Glutamatergic neuron (in vitro differentiated cells): ENCODE measurements at places on chromosomes 5 and 9. TPM values are rescaled to one million over a fixed set of nuclear protein-coding genes. Genes with fewer than 3 reads are reported as not detected.
A peak's percentile ranks its signal among the peaks of the same experiment; 100 is the strongest.

ITGA1 gene
- total RNA-seq = 0.96 TPM

GRCh38 chr9:13705918-13706317 lies 426.4 kb upstream of the MPDZ start:
- no peak for DNase-seq
- no peaks in the 10 kb centered on the region for H3K36me3 ChIP-seq
- peak overlapping the region; percentile 9 for H3K4me3 ChIP-seq

CDC23 gene
- 28.9 TPM for total RNA-seq

PMPCA gene
- total RNA-seq = 69.0 TPM

- peaks cover 45% of the 10 kb centered on the region for H3K27me3 ChIP-seq
- DNase-seq = no peak
- H3K4me1 ChIP-seq = peaks cover 6% of the 10 kb centered on the region
- H3K36me3 ChIP-seq = no peaks in the 10 kb centered on the region
- no peak overlapping the region for H3K27ac ChIP-seq
Observed at GRCh38 chr5:174733091-174733690, 8.8 kb downstream of the MSX2 start.

- DNase-seq = no peak
- peaks cover 3% of the 10 kb centered on the region for H3K27me3 ChIP-seq
- H3K27ac ChIP-seq = no peak overlapping the region
- H3K4me3 ChIP-seq = no peak overlapping the region
Observed at GRCh38 chr9:83992407-83992806, 11.8 kb downstream of the RMI1 start.

EXD3 gene
- total RNA-seq = 24.5 TPM

FGD3 gene
- total RNA-seq = 1.2 TPM

PIP5KL1 gene
- total RNA-seq = 11.9 TPM

- no peaks in the 10 kb centered on the region for H3K4me1 ChIP-seq
- no peak overlapping the region for H3K4me3 ChIP-seq
- DNase-seq = no peak
- H3K27ac ChIP-seq = no peak overlapping the region
- H3K27me3 ChIP-seq = no peaks in the 10 kb centered on the region
- no peaks in the 10 kb centered on the region for H3K36me3 ChIP-seq
Observed at GRCh38 chr5:89946508-89946907, 463.0 kb downstream of the CETN3 start.

CTXN3 gene
- total RNA-seq = not detected

- peaks cover 2% of the 10 kb centered on the region for H3K27me3 ChIP-seq
- no peaks in the 10 kb centered on the region for H3K36me3 ChIP-seq
- no peaks in the 10 kb centered on the region for H3K4me1 ChIP-seq
- H3K4me3 ChIP-seq = peak overlapping the region; percentile 16
- no peak for DNase-seq
Observed at GRCh38 chr5:1764606-1764960, 35.1 kb downstream of the MRPL36 start.

DNA sequence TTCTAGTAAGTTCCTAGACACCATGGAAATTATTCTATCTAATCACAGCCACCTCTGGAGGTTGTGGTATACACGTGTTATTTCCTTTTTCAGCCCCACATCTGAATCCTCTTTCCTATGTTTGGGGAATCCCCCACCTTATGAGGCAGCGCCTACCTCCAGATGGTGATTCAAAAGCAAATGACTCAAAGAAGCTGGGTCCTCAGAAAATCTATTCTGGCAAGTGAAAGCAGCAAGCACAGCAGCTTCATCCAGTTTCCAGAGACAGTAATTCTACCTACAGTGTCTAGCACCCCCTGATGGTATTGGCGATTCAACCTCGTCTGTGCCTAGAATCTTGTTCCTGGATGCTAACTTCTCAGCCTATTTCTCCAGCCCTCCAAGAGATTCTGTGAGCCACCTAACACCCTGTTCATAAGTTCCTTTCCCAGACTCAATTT lies 43.0 kb downstream of the STRBP start:
- H3K27me3 ChIP-seq = peaks cover 2% of the 10 kb centered on the region
- peaks cover 6% of the 10 kb centered on the region for H3K4me1 ChIP-seq
- DNase-seq = no peak
- no peak overlapping the region for H3K4me3 ChIP-seq
- no peaks in the 10 kb centered on the region for H3K36me3 ChIP-seq

EGFLAM gene
- total RNA-seq = 13.2 TPM

- H3K36me3 ChIP-seq = no peaks in the 10 kb centered on the region
- H3K27ac ChIP-seq = no peak overlapping the region
- DNase-seq = no peak
Observed at GRCh38 chr5:58244819-58245475, 214.9 kb downstream of the PLK2 start.

GPX8 gene
- total RNA-seq = 2.7 TPM

- DNase-seq = no peak
- no peaks in the 10 kb centered on the region for H3K27me3 ChIP-seq
- no peak overlapping the region for H3K27ac ChIP-seq
- no peaks in the 10 kb centered on the region for H3K36me3 ChIP-seq
- no peaks in the 10 kb centered on the region for H3K4me1 ChIP-seq
Observed at GRCh38 chr9:71308454-71308853, 187.0 kb upstream of the TRPM3 start.

NEUROG1 gene
- 222 TPM for total RNA-seq

DNA sequence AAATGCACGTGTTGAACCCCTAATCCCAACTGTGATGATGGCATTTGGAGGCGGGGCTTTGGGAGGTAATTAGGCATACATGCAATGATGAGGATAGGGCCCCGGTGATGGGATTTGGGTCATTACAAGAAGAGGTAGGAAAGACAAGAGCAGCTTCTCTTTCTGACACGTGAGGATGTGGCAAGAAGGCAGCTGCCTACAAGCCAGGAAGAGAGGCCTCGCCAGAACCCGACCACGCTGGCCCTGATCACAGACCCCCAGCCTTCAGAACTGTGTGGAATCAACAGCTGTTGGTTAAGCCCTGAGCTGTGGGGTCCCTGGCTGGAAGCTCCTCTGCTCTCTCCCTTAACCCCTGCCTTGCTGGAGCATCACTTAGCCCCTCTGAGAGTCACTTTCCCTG lies 57.5 kb downstream of the COL23A1 start:
- no peak overlapping the region for H3K4me3 ChIP-seq
- DNase-seq = no peak
- peaks cover 2% of the 10 kb centered on the region for H3K27me3 ChIP-seq
- peaks cover 8% of the 10 kb centered on the region for H3K4me1 ChIP-seq
- H3K27ac ChIP-seq = no peak overlapping the region

DNA sequence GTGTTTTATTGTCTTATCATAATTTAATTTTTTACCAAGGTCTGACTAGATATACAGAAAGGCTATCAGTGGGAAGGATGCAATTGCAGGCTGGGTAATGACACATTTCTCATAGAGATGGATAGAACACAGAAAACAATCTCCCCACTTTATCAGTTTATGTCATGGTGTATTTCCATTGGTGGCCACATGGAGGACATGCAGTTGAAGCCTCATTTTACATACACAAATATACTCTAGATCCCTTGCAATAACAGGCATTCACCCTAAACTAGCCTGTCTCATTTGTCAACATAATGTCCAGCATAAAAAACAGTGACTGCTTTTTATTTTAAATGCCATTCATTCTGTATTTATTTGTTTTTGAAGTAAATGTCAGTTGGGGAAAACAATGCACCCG lies 526.3 kb downstream of the GABRG2 start:
- no peaks in the 10 kb centered on the region for H3K27me3 ChIP-seq
- H3K4me1 ChIP-seq = no peaks in the 10 kb centered on the region
- H3K4me3 ChIP-seq = no peak overlapping the region
- no peak for DNase-seq

DNA sequence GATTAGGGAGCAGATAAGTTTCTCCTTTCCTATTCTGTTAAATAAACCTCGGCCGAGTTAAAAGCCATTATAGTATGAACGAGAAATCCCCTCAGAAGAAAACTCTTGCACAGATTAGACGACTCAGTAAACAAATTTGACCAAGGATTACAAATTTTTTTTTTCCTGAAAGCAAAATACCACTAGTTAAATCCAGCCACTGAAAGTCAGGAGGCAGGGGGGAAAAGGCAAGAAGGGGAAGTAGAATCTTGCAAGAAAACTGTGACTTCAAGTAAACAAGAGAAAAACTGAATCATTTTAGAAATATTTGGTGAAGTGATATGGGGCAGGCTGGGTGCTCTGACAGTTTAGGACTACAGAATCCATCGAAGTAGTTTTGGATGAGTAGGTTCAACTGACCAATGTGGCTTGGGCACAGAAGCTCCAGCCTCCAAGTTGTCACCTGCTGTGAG lies 251.0 kb downstream of the DENND1A start:
- H3K27me3 ChIP-seq = no peaks in the 10 kb centered on the region
- H3K4me1 ChIP-seq = peaks cover 2% of the 10 kb centered on the region
- no peak overlapping the region for H3K27ac ChIP-seq

GRCh38 chr9:9753266-9753665 lies 859.5 kb downstream of the PTPRD start:
- DNase-seq = no peak
- no peaks in the 10 kb centered on the region for H3K36me3 ChIP-seq
- no peaks in the 10 kb centered on the region for H3K4me1 ChIP-seq
- no peaks in the 10 kb centered on the region for H3K27me3 ChIP-seq
- no peak overlapping the region for H3K4me3 ChIP-seq
- no peak overlapping the region for H3K27ac ChIP-seq

DNA sequence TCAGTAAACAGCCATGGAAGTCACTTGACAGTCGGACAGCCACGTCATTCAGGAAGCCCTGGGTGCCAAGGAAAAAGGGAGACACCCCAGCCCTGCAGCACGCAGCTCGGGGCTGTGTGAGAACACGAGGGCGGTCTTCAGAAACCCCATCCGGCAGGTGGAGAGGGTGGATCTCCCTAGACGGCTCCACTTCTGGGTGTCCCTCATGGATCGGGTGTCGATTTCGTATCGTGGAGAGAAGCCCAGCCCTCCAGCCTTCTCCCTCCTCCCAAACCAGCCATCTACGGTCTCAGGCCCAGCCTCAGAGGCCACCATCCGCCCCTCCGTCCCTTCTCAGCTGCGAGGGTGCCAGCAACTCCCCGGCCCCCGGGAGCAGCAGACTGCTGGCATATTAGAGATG lies 65.5 kb upstream of the BARHL1 start:
- no peak overlapping the region for H3K4me3 ChIP-seq
- H3K27me3 ChIP-seq = peaks cover 3% of the 10 kb centered on the region
- DNase-seq = no peak
- H3K36me3 ChIP-seq = no peaks in the 10 kb centered on the region

DNA sequence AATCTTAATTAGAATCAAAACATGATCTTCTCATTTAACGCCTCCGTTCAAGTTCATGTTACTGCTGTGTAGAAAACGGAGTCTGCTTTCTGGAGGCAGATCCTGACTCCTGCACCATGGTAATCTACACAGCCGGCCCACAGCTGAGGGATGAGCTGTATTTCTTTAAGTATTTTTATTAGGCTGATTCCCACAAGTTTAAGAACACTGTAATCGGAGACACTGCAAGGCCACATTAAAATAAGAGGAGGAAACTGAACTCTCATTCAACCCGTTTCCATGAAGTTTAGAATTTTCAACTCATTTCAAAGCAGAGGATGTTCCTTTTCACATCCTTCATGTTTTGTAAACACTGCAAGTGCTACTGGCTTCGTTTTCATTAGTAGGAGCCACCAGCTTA lies 372.2 kb downstream of the NFIB start:
- peaks cover 1% of the 10 kb centered on the region for H3K27me3 ChIP-seq
- no peak overlapping the region for H3K4me3 ChIP-seq
- DNase-seq = no peak
- no peaks in the 10 kb centered on the region for H3K36me3 ChIP-seq
- H3K4me1 ChIP-seq = peaks cover 8% of the 10 kb centered on the region

- no peak for DNase-seq
- no peaks in the 10 kb centered on the region for H3K27me3 ChIP-seq
- H3K4me3 ChIP-seq = no peak overlapping the region
- H3K4me1 ChIP-seq = no peaks in the 10 kb centered on the region
- no peaks in the 10 kb centered on the region for H3K36me3 ChIP-seq
Observed at GRCh38 chr5:55903121-55903701, 52.1 kb downstream of the IL31RA start.
